ENCODE measurements at places on chromosomes 12 and 14.

DNA sequence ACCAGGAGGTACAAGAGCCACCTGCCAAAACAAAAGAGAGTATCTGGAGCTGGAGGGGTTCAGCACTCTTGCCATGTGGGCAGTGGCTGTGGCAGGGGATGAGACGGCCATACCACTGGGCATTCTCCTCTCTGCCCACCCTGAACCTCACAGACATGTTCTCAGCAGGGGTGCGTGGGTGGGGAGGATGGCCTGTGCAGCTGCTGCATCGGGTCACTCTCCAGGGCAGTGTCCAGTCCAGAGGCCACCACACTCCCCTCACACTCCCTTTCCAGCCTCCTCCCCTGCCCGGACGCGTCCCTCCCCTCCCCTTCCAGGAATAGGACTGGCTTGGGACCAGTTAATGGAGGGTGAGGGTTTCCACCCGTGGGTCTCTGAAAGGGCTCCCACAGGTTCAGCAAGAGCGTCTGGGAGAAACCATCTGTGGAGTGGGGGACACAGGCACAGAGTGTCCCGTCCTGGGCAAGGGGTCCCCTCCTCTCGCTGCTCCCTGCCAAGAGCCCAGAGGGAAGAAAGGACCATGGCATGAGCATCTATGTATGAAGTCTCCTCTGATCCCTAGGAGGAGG lies 501 bp downstream of the C1R start:
- DNase-seq = no peak

- no peak for DNase-seq
Observed at GRCh38 chr14:49960453-49960852, 67.6 kb downstream of the ARF6 start.

DNA sequence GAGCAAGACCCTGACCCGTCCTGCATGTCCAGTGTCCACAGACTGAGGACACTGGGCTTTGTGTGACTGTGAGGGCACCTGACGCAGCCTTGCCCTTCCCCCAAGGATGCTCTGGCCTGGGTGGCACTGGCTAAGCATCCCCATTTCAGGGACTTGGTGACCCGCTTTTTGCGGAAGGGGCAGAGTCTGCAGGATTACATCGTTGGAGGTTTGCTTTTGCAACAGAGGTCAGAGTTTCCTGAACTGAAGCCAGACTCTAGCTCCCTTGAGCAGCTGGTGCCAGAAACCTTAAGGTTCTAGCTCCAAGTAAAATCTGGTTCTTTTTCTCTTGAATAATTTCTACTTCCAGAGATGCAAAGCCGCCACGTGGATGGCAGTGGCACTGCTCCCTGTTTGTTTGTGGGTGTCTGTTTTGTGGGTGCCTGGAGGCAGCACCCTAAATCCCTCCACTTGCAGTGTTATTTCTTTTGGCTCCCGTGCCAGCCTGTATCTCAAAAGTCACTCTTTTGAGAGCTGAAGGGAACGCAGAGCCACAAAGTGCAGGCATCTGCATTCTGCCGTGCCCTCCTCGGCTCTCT lies 184.7 kb downstream of the TSPAN9 start:
- no peak for DNase-seq

GRCh38 chr12:11795192-11795912 lies 145.9 kb downstream of the ETV6 start:
- DNase-seq = no peak

DNA sequence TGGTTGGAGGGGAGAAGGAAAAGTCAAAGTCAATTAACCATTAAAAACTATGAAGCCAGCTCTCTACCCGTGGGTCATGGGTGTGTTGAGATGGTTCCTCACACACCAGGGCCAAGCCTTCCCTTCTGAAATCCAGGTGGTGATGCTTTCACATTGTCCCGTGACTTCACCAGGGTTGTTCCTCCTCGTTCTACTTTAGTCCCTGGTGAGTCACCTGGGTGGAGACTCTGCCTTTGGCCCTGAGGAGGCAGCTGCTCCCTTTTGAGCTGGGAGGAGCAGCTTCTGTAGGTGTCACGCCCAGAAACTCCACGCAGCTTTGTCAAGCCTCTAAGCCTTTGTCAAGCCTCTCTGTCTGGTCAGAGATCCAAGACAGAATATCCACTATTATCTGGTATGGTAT lies 348.3 kb downstream of the BMP4 start:
- no peak for DNase-seq

GRCh38 chr12:67069451-67070306 lies 199.5 kb upstream of the CAND1 start:
- DNase-seq = no peak

DNA sequence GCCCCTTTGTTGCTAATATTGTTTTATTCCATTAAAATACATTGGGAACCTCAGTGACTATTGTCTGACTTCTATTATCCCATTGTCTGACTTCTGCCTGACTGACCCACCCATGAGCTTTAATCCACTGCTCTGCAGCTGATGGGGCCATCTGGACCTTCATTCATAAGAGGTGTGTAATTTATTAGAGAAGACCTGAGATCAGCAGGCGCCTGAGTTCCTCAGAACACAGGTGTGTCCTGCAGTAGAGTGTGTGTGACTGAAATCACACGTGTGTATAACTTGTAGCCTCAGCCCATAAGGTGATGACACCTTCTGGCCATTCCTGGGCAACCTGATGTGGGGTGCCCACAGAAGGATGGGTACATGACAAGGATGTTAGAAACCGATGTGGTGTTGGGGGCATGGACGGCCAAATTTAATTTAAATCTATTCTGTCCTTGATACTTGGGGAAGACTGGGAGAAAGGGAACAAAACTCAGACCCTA lies 821.0 kb downstream of the TMEM121 start:
- no peak for DNase-seq

- no peak for DNase-seq
Observed at GRCh38 chr12:116028619-116029018, 248.9 kb downstream of the MED13L start.

GRCh38 chr14:29814156-29815015 lies 113.3 kb downstream of the PRKD1 start:
- DNase-seq = no peak

DNA sequence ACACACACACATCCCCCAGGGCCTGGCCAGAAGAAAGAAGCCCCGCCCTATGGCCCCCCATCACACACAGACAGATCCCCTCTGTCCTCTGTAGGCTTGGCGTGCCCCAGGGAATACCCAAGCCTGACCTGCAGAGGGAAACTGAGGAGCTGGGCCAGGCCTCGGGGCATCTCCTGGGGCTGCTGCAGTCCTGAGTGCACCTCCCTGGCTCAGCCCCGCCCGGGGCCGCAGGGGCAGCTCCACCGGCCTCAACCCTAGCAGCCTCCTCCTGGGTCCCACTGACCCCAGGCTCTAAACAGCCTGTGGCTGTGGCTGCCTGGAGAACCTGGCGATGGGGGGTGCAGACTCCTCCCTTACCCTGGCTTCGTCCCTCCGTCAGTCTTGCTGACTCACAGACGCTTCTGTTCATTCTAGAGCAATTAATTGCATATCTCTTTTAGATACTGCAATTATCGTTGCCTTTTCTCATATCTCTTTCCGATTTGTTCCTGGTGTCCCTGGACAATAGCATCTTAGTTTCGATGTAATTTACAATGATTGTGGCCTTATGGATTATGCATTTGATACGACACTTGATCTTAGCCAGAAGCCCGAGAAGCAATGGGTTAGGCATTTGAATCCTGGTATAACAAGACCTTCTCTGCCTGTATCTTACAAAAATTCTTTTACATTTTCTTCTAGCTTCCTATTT lies 45.8 kb upstream of the EIF5 start:
- no peak for DNase-seq

- DNase-seq = no peak
Observed at GRCh38 chr12:4566474-4566873, 4.5 kb downstream of the DYRK4 start.

DNA sequence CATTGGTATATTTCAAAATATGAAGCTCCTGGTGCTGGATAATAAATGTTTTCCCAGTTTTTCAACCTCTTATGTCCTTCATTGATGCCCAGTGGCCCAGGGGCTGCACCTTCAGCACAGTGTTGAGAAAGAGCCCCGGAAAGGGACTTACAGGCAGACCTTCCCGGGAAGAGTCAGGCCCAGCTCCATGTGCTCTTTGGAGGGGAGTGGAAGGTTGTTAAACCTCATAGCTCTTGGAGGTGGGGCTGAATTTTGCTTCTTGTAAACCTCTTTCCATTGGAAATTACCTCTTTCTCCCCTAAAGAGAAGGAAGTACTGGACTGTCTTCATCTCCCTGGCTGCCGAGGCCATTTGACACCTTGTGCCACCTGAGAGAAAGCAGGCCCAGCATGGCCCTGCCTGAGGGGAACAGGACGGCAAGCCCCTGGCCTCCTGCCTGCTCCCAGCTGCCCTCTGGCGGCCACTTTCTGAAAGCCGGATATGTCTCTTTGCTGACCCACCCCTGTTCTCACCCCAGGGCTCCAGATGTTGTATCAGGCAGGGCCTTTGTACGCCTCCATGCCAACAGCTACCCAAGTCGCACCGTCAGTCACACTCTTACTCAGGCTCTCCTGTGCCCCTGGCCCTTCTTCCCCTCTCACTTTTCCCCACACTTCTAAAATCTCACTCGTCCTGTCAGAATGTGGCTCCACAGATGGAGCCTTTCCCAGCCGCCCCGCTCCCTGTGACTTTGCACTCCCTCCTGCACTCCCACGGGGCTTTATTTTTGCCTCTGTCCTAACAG lies 43.0 kb downstream of the EVL start:
- DNase-seq = no peak

GRCh38 chr14:42428996-42429395 lies 822.3 kb downstream of the LRFN5 start:
- DNase-seq = no peak

DNA sequence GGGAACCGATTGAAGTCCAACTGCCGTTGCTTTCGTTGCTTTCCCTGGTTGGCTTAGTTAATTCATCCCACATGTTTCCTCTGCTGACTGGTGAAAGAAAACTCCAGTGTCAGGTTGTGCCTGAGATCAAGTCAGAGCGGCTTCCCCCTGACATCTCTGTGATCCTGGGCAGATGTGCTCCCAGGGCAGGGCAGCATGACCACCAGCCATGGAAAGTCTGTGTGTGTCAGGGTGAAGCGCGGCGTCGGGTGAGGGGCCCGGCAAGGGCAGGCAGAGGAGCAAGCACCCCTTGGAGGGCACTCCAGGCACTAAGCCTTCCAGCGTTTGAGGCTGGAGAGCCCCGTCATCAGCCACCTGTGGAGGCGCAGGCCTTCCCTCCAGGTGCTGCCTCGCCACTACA lies 54.5 kb upstream of the IGF1 start:
- no peak for DNase-seq

DNA sequence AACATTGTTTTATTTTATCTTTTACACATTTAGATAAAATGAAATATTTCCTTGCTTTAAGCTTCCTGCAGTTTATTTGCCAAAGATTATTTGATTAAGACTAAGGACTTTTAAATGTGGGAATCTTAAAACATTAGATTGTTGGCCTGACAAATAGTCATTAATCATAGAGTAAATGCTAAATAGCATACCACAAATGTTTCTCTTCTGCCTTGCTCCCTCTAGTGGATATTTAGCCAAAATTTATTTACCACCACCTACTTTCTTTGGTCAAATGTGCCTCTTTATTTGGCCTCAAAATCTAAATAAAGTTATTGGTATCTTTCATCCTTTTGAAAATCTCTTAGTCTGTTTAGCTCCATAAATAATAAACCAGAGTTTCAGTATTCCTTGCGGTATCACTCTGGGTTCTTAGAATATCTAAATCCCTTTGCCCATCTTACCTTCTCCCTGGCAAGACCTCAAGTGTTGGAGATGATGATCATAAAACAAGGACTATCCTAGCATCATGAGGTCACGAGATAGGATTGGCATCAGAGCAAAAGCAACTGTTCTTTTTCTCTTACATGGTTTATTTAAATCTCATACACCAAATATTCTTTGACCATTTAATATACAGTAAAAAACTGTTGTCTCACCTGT lies 150.6 kb upstream of the AEBP2 start:
- no peak for DNase-seq

DNA sequence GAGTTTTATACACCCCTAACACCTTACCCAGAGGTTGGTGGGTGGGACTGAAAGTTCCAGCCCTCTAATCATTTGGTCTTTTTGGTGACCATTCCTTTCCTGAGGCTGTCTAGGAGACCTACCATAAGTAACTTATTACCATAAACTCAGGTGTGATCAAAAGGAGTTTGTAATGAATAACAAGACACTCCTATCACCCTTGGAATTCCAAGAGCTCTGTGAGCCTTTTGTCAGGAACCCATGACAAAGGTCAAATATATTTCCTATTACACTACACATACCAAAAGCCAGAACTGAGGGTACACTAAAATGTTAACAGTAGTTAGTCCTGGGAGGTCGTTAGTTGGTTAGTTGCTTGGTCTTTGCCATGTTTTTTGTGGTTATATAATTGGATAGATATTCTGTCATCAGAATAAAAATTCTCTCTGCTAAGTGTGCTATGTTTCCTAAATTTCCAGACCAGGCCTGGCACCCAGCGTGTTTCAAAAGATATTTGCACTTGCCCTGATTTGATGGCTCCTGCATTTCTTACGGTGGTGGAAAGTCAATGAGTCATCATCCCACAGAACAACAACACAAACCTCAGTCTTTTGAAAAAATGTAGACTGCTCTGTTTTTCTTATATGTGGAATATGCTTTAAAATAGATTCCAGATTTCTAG lies 27.0 kb upstream of the AKAP5 start:
- peak; percentile 65 for DNase-seq

- DNase-seq = no peak
Observed at GRCh38 chr14:100791995-100792394, 33.9 kb upstream of the MEG3 start.

- no peak for DNase-seq
Observed at GRCh38 chr12:91982946-91983345, 162.7 kb downstream of the BTG1 start.

DNA sequence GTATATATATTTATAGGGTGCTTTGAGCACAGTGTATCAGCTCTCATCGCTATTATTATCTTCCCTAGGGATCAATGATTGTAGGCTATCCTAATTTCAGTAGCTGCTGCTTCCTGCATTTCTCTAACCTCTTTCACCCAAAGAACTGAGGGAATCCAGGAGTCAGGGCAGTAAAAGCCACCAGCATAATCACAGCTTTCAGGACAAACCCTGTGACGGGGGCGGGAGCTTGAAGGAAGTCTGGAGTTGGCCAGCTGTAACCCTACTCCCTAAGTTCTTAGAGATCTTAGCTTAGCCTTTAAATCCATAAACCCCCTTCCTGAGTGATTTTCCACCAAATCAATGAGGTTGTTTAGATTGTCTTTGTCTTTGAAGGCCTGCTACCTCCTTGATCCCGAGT lies 33.7 kb downstream of the FLVCR2 start:
- DNase-seq = no peak

DNA sequence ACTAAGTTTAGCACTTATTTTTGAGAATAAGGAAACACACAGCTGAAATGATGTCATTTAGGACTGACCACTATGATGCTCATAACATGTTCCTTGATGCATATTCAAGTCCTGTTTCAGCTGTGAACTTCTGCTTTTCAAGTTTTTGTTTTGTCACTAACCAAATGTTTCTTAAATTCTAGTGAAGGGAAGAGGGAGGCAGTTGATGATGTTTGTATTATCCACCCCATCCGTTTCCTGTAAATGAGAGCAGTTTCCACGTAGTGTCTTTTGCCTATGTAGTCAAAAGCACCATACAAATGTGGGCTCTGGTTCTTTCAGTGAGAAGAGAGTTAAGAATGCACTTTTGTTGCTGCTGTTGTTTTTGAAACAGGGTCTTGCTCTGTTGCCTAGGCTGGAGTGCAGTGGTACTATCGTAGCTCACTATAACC lies 491.8 kb downstream of the PCNX1 start:
- DNase-seq = no peak

Measured in GM04504 (cell line).